ENCODE measurements at places on chromosomes 7 and 10. TPM values are rescaled to one million over a fixed set of nuclear protein-coding genes. Genes with fewer than 3 reads are reported as not detected.

DNA sequence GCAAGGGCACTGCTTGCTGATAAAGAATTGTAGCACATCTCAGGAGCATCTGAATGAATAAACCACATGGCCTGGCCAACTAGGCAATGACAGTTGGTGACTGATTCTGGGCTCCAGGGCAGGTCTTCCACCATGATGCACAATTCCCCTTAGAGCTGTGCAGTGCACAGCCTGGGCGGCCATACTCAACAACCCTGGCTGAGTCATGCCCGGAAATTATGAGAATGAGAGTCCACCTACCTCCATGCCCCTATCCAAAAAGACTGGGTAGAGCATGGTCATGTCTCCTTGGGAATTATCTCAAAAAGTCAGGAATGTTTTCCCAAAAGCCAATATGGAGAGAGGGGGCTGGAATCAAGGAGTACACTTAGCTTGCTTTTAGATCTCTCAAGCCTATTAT is 425.6 kb downstream of the PLXNA4 start:
- DNase-seq = peak; percentile 41

GRCh38 chr7:13421776-13422175 is 567.7 kb downstream of the ETV1 start:
- DNase-seq = no peak

- peak; percentile 10 for DNase-seq
Observed at GRCh38 chr7:1890289-1891235, 220.5 kb downstream of the ELFN1 start.

DNA sequence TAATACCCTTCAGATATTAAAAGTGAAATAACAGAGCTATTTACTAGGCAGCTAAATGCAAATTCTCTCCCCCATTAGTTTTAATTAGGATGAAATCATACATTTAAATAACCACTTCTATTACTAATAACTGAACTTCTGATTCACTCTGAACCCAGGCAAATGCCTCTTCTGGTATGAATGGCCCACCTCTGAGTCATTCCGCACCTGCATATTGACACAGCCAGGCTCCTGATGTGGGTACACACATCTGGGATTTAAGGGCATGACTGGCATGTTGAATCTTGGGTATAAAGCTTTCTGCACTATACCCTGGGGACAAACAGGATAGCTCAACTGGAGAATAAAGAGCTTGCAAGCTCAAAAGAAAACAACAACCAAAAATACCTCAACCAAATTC is 140.9 kb downstream of the AUTS2 start:
- DNase-seq = no peak

- no peak for DNase-seq
Observed at GRCh38 chr7:114939484-114940097, 17.7 kb downstream of the MDFIC start.

DNA sequence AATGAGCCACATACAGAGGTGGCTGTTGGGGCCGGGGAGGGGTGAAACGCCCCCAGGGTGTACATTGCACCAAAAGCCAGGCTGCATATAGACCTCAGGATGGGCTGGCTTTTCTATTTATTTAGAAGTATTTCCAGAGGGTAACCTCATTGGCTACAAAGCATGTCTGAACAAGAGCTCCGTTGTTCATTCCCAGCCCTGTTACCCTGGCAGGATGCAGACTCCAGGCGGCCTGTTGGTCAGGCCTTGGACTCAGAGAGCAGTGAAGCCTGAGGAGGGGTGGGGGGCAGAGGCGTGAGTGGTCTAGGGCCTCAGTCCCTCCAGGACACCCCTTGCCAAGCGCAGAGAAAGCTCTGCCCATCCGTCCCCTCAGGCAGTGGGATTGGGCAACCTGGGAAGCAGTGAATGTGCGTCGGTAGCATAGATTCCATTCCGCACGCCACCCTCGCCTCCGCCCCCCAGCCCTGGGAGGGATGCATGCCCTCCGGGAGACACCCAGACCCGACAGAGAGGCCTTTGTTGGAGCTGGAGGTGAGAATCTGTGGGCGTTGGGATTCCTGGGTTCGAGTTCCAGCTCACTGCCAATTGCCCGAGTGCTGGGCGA is 41.9 kb downstream of the TCF7L2 start:
- DNase-seq = peak; percentile 26

Gene BTBD16
- not detected for total RNA-seq

Gene ASB10
- total RNA-seq = not detected

Gene LIPN
- not detected for total RNA-seq

Gene POLR2J3
- total RNA-seq = 12.6 TPM

Gene GFRA1
- 0.72 TPM for total RNA-seq

Gene AP5Z1
- 16.3 TPM for total RNA-seq

Measured in RPMI7951 (cell line).